Activated CD4-positive, CD25-positive, alpha-beta regulatory T cell treated with anti-CD3 and anti-CD28 coated beads, Interleukin-2, amount 50 U/mL, for 24 hours (primary cell): ENCODE measurements at places on chromosomes 3 and 15.

- ATAC-seq: no peak
Observed at GRCh38 chr3:184022323-184022722, 4.6 kb upstream of the ABCC5 start.

- ATAC-seq: no peak
Observed at GRCh38 chr3:13300546-13301285, 119.4 kb downstream of the NUP210 start.

GRCh38 chr3:27345959-27346865, 23.0 kb downstream of the NEK10 start:
- ATAC-seq: no peak

GRCh38 chr3:147736226-147736625, 327.1 kb downstream of the ZIC1 start:
- ATAC-seq: no peak

DNA sequence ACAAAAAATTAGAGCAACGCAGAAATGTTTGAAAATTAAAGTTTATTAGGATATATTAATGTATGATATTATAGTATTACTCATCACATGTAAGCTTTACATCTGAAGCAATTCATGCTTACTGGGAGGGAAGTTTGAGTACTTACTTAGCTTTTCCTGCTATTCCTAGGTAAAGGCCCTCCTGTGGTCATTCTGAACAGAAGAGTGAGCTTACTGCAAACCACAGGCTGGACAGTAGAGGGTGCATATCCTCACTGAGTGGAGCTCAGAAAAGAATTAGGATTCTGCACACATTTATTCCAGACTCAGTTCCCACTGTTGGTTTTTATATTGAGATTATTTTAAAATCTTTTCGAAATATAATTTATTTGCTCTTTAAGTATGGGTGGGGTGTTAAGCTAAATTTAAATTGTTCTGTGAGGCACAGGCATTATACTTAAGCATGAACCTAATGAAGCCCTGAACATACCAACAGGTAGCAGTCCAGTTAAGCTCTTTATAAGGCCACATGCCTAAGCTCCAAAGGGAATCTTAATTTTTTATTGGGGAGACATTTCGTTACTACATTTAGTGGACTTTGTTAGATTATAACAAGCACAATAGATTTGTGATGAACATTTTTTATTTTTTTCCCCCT, 10.2 kb downstream of the MRPS22 start:
- ATAC-seq: no peak

- no peak for ATAC-seq
Observed at GRCh38 chr15:47294765-47295259, 422.5 kb upstream of the SEMA6D start.
